ENCODE measurements at places on chromosomes 7 and 10.

DNA sequence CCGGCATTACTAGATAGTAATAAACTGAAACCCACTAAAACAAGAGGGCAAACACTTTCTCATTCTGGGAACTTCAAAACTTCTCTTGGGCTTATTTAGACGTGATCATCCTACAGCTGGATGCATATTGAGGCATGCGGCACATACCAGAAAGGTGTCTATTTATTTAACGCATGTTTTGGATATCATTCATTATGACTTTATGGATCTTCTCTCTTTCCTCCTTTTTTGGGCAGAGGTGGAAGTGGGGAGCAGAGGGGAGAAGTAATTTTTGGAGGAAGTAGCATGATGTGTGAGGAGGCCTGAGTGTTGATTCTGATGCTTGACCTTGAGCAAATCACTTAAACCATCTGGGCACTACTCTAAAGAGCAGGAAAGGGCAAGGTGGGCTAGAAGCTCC is 270.6 kb downstream of the TRIL start:
- no peak for DNase-seq

DNA sequence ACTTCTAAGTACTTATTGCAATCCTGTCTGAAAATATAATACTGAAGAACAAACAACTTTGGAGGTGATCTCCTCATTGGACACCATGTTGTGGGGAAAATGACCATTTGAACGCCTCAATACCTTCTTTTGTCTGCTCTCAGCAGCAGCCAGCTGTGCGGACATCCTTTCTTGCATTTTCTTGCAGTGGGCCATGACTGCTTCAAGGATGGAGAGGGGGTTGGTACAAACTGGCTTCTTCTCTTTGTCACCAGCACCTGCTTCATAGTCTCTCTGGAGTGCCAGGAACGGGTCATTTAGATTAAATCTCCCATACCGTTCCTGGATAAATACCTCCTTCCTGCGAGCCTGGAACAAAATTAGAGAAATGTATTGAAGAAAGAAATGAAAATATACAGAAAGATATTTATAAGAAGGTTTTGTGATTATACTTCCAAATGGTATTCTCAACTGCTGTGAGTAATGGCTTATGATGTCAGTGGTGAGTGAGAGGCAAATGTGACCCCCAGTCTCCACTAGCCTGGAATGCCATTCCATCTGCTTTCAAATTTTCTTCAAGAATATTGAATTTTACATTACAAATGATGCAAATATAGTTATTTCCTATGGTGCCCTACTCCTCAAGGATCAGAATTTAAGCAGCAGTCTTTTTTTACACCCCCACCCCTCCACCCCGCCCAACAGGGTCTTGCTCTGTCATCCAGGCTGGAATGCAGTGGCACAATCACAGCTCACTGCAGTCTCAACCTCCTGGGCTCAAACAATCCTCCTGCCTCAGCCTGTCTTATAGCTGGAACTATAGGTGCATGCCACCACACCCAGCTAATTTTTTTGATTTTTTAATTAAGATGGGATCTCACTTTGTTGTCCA is 62.4 kb downstream of the CTTNBP2 start:
- no peak for DNase-seq

DNA sequence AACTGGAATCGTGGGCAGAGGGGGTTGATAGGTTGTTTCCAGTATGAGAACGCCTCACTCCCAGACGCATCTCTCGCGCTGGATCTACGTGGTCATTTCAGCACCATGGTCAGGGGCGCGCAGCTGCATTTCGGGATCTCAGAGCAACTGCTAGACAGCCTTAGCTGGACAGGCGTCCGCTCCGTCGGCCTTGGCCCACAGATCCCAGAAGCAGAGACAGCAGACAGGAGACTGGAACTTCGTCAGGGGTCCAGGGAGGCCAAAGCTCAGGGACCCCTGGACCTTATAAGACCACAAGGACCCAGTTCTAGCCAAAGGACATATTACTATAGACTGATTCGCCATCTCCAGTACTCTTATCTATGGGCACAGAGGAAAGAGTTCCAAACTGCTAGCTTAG is 5.3 kb downstream of the NEUROG3 start:
- peak; percentile 48 for DNase-seq

GRCh38 chr10:30831426-30831825 is 200.2 kb downstream of the ZNF438 start:
- no peak for DNase-seq

GRCh38 chr10:48792121-48792520 is 107.4 kb downstream of the WDFY4 start:
- DNase-seq: no peak

DNA sequence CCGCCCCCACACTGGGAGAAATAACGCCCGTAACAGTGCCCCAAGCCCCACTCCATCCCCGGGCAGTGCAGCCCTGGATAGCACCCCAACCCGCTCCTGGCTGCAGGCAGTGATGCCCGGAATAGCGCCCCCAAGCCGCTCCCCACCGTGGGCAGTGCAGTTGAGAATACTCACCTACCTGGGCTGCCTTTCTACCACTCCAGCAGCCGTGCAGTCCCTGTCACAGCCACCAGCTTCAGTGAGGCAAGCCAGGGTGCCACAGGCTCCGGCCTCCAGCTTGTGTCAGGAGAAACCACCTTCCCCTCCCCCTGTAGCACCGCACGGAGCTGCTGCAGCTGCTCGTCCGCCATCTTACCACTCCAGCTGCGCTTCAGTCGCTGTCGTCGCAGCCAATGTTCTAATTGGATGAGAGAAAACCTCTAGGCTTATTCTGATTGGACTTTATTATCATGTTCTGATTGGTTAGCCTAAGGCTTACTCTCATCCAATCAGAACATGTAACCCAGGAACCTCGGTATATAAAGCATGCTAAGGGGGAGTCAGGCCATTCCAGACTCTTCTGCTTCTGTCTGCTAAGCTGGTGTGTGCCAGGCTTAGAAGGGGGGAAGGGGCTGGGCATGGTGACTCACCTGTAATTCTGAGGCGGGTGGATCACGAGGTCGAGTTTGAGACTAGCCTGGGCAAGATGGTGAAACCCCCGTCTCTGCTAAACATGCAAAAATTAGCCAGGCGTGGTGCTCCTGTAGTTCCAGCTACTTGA is 53.2 kb upstream of the ZNF33B start:
- no peak for DNase-seq

DNA sequence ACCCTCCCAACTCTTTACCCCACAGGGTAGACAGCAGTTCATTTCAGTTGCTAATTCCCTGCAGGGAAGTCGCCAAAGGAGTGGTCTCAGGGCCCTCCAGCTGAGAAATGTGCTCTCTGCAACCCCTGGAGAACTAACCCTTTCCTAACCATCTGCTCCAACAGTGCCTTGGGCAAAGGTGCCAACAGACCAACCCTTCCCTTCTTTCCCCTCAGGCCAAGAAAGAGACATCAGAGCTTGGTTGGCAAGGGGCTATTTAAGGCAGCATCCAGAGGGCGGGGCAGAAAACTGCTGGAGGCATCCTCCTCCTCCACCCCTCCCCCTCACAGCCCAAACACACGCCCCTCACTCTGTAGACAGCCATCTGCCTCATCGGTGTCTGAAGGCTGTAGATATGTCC is 1.7 kb downstream of the SORBS1 start:
- no peak for DNase-seq

DNA sequence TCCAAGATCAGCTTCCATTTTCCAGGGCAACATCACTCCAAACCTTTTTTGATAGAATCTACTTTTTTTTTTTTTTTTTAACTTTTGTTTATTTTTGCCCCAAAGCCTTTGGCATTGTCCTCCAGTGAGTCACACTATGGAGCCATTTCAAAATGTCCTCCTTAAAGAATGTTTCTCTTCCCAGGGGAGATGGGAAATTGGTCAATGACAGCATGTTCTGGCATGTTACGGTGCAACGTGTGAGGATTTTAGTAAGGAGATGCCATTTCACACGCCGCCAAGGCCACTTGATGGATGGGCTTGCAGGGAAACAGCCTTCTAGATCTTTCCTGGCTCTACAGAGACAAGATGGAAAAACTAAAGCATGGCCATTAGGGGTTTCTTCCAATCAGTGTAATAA is 30.7 kb upstream of the TRIL start:
- no peak for DNase-seq

GRCh38 chr10:74165530-74165901 is 14.5 kb downstream of the ADK start:
- no peak for DNase-seq

GRCh38 chr7:123750389-123751230 is 1.8 kb upstream of the WASL start:
- DNase-seq: no peak
